ENCODE measurements at places on chromosomes 3 and 15.

DNA sequence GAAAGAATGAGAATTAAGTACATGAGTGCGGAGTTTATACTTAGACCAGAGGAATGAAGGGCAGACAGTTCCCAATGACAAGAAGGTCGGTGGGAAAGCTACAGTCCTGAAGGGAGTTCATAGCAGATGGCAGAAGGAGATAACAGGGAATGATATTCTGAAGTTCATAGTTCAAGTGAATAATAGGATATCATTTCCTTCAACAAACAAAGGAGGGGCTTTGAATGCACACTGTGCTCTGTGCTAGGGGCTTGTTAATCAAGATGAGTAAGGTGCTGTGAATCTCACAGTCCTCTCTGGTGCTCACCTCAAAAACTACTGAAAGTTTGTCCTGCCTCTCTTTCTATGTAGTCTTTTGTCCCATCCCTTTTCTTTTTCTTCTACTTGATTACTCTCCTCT lies 41.9 kb downstream of the SIDT1 start:
- DNase-seq, result no peak

- no peak for DNase-seq
Observed at GRCh38 chr3:135228201-135228600, 433.1 kb downstream of the EPHB1 start.

- no peak for DNase-seq
Observed at GRCh38 chr15:88987934-88988671, 74.9 kb upstream of the MFGE8 start.

- DNase-seq, result no peak
Observed at GRCh38 chr15:72991026-72991425, 61.2 kb upstream of the NEO1 start.

DNA sequence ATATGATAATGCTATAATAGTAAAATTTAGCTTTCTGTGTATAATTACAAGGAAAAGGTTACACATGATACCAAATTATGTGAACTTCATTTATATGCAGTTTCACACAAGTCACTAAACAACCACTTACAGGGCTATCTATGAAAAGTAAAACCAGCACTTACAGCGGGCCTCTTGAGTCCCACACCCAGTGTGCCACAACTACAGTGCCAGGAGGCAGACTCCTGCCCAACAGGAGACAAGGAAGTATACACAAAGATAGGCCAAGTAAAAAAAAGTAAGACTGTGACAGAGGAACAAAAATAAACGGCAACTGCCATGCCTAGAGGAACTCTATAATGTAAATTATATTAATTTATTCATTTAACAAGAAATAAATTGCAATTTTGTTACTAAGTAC lies 53.4 kb upstream of the NEK10 start:
- DNase-seq, result no peak
